ENCODE measurements at places on chromosomes 2 and 18.

GRCh38 chr2:213545481-213545880, 261.2 kb downstream of the SPAG16 start:
- DNase-seq = no peak

DNA sequence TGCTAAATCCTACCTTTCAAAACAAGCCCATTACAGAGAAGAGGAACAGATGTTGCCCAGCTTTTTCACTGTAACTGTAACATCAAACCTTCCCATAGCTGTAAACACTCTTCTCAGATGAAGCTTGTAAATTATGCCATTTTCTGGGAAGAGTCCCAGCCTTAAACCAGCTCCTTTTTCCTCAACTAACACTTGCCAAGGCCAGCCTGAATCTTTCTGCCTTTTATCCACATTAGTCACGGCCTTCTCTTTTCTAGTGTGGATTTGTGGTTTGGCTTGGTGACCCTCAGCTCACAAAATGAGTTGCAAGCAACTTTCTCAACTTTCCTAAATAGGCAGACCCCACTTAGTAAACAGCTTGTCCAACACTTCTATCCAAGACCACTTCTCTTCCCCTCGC, 90.2 kb downstream of the CABLES1 start:
- DNase-seq = no peak

DNA sequence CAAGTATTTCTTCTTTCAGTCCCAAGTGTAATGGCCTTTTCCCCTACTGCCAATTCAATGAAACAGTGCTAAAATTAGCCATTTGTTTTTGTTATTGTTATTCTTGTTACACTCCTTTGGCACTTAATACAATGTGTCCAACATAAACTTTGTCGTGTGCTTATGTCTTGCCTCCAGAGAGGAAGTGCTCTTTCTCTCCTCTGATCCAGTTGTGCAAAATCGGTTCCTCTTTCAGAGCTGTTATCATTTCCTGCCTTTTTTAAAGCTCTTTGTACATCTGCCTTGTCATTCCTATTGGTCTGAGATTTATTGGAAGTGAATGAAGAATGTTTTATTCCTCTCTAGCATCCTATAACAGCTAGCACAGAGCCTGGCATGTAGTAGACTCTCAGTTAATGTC, 623.2 kb upstream of the ID2 start:
- no peak for DNase-seq

- peak; percentile 86 for DNase-seq
These were observed 901.6 kb downstream of the EPHA4 start for GRCh38 chr2:220670511-220670910.

All from NCI-H1105 (cell line).